NCI-H1105 (cell line): ENCODE measurements at places on chromosomes 13 and 19.

- DNase-seq, result no peak
Observed at GRCh38 chr19:56114051-56114777, 6.9 kb downstream of the ZNF787 start.

GRCh38 chr19:42291435-42291810 is 10.5 kb upstream of the PRR19 start:
- DNase-seq, result no peak

GRCh38 chr13:71291842-71292146 is 575.2 kb downstream of the DACH1 start:
- DNase-seq, result no peak

DNA sequence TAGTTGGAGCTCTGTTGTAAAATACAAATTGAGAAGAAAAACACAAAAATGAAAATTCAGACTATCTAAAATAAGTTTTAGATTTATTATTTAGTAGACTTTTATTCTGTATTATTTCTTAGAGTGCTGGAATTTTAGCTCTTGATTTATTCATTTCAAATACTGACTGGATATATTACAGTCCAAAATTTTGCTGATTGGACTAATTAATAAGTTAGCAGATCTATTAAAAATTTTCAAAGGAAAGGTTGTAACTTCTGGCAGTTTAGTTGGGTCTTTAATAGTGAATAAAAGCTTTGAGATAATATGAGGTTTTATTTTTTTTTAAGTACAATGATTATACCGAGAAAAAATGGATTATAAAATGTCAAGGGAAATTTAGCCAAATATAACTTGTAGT is 1224.9 kb upstream of the SPRY2 start:
- DNase-seq, result no peak

DNA sequence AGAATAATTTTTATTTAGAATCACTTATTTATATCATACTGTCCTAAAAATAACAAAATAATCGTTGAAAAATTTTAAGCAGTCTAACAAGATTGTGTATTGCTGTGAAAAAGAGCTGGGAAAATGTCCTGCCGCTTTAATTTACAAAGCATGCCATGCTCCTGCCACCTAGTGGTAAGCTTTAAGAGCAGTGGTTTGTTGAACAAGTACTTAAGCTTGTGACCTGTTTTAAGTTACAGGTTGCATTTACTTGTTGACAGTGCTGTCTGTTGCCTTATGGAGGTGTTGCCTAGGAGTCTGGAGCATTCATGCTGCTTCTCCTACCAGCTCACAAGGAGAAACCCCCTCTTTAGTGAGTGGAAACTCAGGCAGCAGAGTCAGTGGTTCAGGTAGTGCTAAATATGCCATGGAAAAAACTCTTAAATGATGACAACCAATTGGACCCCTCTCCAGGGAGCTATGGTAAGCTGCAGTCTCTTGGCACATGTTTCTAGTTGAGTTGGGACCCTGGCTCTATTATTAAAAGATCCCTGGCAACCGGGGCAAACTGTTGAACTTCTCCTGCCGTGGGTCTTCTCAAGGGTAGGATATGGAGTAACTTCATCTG is 68.4 kb downstream of the SPATA13 start:
- peak; percentile 30 for DNase-seq

DNA sequence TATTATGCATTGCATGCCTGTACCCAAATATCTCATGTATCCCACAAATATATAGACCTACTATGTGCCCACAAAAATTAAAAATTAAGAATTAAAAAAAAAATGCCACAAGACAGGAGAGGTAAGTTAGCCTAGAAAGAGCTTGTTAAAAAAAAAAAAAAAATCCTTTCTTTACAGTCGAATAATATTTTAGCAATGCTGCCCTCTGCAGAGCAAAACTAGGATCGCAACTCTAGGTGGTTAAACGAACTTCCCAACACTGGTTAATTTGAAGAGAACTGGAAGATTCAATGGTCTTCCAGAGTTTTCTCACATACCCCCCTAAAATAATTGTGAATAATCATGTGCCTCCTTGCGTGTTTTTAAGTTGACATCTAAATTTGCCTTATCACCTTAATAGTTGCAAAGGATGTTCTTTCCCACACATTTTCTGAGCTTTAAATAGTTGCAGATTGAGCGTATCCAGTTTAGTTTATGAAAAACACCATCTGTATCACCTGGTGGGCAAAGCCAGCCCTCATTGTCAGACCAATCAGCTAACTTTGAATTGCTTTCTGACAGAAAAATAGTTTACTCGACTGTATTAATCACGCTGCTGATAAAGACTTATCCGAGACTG is 47.4 kb upstream of the RCBTB2 start:
- peak; percentile 38 for DNase-seq

DNA sequence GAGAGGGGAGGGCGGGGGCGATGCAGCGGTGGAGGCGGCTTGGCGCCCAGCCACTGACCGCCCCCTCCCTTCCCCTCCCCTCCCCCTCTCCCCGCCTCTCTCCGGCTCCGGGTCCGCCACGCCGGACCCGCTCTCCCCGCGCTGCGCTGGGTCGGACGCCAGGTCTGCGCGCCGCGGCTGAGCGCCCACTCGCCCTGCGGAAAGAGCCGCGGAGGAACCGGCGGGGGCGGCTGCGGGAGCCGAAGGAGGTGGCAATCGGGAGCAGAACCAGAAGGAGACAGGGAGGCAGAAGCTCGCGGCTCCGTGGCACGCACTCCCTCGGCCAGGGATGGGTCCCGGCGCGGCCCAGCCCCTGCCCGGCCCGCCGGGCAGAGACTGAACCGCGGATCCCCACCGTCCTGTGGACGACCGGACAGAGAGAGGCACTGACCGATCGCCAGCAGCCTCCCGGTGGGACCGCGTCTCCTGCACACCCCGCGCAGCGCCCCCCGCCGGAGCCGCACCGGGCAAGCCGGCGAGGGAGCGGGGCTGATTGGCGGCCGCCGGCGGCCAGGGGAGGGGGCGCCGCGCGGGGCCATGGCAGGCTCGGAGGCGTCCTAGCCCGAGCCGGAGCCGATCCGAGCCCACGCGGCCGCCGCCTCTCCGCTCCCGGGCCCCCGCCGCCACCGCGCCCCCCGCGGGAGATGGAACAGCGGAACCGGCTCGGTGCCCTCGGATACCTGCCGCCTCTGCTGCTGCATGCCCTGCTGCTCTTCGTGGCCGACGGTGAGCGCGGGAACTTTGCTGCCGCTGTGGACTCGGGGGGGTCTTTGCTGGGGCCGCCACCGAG is at the start of gene VSTM2B:
Gene VSTM2B (plus strand): TSS at position 94 of the 829 bp plus-strand sequence. CDS start 590 bp downstream, at position 684.
- DNase-seq, result no peak

DNA sequence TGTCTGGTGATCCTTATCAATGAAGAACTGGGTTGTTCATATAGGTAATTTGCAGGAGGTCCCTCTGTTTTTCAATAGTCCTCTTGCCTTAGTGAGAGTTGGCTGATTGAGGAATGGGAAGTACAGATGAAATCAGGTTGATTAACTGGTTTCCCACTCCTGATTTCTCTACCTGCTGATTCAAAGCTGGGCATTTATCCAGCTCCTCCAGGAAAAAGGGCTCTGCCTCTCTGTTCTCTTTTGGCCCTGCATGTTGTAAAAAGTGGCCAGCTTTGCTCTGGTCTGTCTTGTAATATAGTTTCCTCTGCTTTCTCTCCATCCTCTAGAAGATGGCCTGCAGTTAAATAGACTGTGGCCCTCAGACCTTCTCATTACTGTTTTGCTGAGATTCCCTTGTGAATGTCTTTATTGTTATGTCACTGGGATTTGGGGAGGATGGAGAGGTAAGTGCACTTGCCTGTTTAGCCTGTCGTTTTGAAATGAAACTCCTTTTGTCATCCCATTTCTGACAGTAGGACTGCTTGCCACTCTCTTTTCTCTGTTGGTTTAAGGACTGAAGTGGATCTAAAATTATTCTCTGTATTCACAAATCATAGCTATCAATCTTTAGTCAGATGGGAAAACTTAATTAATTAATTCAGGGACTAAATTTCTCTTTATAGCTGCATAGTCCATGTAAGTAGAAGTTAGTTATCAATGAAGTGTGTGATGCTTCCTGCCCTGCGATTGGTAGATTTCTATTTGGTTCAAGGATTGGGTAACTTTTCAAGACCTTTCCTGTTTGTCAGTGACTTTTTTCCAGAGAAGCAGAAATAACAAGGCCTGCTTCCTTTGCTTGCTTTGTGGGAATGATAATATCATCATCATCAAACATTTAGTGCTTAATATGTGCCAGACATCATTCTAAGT is 28.5 kb downstream of the GARRE1 start:
- DNase-seq, result no peak

DNA sequence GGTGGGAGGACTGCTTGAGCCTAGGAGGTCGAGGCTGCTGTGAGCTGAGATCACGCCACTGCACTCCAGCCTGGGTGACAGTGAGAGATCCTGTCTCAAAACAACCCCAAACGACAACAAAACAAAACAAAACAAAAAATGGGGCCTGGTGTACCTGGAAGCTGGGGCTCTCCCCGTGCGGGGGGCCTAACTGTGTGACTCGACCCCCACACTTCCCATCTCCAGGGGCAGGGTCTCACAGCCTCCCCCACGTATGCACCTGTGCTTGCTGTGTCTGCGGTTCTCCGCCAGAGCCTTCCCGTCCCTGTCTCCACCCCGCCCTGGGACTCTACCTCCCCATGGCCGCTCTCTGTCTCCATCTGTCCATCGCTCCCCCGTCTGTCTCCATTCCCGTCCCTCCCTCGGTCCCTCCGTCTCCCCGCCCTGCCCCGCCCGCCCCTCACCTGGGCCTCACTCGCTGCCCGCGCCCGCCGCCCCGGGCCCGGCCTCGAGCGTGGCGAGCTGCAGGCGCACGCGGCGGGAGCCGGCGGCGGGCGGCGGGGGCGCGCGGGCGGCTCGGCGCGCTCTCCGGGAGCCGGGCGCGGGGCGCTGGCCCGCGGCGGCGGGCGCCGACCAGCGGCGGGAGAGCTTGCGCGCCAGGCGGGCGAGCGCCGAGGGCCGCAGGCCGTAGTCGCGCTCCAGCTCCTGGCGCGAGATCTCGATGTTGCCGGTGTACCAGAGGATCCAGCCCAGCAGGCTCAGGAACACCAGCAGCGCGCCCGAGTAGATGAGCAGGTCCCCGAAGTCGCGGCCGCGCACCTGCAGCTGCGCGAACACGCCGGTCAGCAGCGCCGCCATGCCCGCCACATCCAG is 587 bp downstream of the TMEM238 start:
- DNase-seq, result peak; percentile 65

DNA sequence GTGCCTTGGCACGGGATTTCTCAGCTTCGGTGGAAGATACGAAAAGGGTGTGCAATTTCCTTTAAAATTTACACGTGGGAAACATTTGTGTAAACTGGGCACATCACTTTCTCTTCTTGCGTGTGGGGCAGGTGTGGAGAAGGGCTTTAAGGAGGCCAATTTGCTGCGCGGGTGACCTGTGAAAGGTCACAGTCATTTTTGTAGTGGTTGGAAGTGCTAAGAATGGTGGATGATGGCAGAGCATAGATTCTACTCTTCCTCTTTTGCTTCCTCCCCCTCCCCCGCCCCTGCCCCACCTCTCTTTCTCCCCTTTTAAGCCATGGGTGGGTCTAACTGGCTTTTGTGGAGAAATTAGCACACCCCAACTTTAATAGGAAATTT is 7.2 kb downstream of the SLITRK5 start:
- DNase-seq, result no peak

GRCh38 chr19:42290523-42291434 is 11.2 kb upstream of the PRR19 start:
- no peak for DNase-seq

- DNase-seq, result no peak
Observed at GRCh38 chr13:25847145-25847544, 204.7 kb downstream of the SHISA2 start.

GRCh38 chr13:73368608-73369007 is 309.8 kb downstream of the KLF5 start:
- DNase-seq, result no peak

DNA sequence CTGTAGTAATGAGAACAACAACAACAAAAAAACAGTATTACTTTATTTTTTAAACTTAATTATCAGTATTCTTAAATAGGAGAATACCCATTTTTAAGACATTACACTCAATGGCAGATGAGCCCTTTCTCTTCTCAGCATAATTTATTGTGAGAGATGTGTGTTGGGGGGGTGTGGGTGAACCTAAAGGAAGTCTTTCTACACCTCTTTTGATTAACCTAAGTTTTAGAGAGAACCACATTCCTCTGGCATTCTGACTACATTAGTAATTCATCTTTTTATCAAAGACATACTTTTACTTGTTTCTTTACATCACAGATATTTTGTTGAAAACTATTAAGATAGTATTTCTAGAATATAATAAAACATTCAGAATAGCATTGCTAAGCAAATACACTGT is 890.9 kb downstream of the PCDH9 start:
- DNase-seq, result no peak

GRCh38 chr13:27482983-27483382 is 32.6 kb upstream of the MTIF3 start:
- no peak for DNase-seq

- peak; percentile 17 for DNase-seq
Observed at GRCh38 chr13:43905435-43906031, 25.8 kb downstream of the LACC1 start.
